ENCODE measurements at places on chromosomes 3 and 15.

GRCh38 chr15:49290191-49290590 lies 120.1 kb downstream of the GALK2 start:
- DNase-seq, result no peak

DNA sequence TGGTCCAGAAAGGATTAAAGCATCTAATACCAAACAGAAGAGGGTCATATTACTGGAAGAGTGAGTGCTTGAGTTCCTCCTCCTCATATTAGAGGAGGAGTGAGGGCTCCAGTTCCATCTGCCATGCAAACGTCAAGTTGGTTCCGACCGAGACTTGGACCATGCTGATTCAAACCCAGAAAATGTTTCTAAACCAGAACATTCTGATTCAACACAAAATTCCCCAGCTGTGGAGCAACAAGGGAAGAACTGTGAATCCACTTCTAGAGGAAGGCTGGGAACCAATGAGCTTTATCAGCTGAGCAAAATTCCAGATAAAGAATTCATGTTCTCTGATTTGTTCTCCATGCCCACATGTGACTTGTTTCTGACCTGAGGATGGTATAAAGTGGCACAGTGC lies 135.6 kb upstream of the WNT5A start:
- DNase-seq, result no peak

- no peak for DNase-seq
Measured at GRCh38 chr3:153042088-153042487, 119.9 kb upstream of the RAP2B start.

GRCh38 chr3:73451301-73451944 lies 173.3 kb downstream of the PDZRN3 start:
- no peak for DNase-seq

DNA sequence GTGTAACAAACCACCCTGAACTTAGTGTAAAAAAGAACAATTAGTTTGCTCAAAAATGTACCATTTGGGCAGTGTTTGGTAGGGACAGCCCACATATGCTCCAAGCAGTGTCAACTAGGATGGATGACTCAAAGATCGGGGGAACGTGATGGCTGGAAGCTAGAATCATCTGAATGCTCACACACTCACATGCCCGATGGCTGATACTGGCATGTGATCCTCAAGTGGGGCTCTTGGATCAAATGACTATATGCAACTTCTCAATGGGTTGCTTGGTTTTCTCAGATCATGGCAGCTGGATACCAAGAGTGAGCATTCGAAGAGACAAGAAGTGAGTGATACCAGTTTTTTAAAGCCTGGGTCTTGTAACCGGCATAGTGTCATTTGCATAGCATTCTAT lies 335.9 kb upstream of the KCNMB2 start:
- DNase-seq, result no peak

DNA sequence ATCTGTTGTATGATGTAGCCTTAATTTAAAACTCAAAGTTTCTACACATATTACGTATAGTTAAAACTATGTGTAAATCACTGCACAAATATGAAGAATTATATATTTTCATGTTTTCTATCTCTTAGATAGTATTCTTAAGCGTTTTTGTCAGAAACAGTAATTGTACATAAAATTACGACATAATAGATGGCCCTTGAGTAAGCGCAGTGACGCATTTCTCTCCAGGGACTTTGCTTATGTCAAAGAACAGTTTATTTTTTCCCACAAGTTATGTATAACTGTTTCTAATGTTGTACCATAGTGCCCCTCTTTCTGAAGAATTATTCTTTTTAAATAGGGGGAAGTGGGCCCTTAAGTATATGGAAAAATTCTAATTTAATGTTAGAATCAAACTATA lies 934.0 kb downstream of the VGLL3 start:
- DNase-seq, result no peak

DNA sequence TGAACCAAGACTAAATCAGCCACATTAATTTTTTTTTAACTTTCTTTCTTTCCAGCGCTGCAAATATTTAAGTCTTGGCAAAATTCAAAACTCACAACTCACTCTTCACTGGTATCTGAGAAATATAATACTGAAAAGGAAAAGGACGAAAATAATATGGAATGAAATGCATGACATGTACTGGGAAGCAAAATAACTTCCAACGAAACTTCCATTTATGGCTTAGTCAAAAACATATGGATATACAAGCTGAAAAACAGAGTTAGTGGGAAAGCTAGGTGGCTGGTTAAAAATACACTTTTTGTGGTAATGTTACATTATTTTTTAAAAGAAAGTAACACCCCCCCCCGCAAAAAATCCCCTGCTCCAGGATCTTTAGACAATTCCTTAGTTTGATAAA lies 86.1 kb downstream of the TM4SF4 start:
- DNase-seq, result no peak

GRCh38 chr15:86623236-86623635 lies 543.6 kb downstream of the AGBL1 start:
- DNase-seq, result no peak

DNA sequence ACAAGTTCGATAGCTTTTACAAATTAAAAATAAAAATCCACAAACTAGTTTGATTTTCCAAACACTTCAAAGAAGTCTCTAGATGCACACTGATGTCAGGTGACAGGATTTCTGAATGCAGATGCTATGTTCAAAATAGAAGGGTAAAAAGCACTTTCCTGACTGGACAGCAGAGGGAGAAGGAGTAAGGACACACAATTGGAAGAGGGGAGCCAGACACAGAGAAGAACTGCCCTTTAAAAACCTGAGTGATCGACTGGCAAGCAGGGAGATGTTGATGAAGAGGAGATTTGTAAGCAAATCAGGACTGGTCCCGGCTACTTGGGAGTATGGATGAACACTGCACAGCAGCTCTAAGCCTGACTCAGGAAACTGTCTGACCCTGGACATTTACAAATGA lies 612.8 kb downstream of the MAGI1 start:
- DNase-seq, result no peak

DNA sequence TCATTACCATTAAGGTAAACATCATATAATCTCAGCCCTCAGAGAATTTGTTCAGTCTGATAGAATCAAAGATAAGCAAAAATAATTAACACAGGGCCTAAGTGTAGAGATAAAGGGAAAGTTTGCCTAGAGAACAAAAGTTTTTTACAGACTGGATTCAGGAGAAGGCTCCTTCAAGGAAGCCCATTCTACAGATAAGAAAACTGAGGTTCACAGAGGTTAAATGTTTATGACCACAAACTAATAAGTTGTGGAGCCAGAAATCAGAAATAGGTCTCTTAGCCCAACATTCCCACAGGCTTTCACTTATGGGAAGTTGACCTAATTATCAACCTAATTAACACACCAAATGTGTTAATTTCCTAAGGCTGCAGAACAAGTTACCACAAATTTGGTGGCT lies 110.7 kb downstream of the ZMAT3 start:
- DNase-seq, result no peak

- no peak for DNase-seq
Measured at GRCh38 chr15:66730168-66731021, 28.4 kb downstream of the SMAD6 start.

DNA sequence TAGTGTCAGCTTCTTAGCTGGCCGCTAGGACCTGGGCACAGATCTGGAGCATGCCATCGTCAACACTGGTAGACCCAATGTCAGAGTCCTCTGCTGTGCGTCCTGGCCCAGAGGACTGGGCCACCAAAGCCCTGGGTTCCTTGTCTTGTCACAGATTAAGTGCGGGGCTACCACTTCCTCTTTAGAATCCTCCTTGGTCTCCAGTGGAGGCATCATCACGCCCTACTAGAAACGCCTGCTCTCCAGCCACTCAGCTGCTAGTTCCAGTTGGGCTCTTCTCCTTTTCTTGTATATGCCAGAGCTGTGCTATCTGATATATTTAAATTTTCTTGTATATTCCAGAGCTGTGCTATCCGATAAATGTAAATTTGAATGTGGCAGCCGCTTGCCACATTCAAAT lies 11.2 kb downstream of the PPCDC start:
- no peak for DNase-seq

DNA sequence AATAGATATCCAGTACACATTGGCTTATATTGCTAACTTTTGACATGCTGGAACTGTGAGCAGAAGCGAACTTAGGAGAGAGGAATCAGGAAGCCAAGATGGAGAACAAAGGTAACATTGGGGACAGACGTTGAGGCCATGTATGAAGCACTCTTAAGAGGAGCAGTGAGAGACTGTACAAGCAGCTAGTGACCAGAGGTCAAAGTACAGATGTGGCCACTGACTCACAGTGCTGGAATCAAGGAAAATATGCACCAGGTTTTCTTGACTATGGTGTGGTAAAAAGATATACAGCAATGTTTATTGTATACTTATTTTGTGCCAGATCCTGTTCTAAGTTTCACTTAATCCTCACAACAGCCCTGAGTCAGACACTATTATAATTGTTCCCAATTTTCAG lies 2.0 kb upstream of the IL20RB start:
- DNase-seq, result no peak

GRCh38 chr3:3851621-3852323 lies 52.5 kb downstream of the LRRN1 start:
- no peak for DNase-seq

GRCh38 chr15:29050870-29051269 lies 165.1 kb downstream of the APBA2 start:
- no peak for DNase-seq

DNA sequence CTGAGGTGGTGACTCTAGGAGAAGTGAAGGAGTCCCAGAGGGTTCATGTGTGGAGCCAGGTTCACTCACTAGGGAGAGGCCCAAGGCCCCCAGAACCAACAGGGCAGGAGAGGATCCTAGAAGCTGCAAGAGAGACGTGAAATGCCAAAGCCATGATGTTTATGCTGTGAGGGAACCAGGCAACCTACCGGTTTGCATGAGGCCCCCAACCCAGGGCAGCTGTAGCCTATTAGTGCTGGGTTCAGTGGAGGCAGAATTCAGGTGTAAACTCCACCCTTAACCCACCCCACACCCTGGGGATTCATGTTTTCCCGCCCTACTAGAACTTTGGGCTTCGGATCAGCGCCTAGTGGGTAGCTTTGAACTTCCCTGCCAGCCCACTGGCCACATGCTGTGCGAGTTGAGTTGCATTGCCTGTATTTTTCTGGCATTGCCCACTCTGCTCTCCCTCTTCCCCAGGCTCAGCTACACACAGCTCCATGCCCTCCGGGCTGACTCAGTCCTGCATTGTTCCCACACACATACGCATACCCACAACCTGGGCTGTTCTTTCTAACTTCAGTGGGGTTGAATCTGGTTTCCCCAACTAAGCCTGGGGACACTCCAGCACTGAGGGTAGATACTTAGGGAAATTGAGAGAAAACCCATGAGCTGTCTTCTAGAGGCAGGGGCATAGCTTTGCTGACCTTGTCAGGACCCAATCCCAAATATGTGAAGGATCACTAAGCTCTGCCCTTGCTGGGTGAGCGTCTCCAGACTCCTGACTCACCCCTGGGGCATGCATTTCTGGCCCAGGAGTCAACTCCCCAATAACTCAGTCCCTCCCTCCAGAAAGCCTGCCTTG lies 2.0 kb upstream of the ZBTB47 start:
- no peak for DNase-seq

DNA sequence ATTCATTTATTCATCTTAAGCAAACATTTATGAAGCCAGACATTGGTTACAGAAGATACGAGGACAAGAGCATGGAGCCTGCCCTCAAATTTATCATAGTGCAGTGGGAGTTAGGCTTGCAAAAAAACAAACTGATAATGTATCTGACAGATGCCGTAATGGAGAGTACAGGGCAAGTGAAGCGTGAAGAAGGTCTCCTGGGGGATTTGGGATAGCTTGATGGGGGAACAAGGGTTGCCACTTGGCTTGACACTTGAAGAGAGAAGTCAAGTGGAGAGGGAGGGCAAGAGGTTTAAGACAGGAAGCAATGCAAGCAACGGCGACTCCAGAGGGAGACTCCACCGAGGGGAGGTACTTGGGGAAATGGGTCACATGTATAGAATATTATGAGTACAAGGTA lies 129.3 kb downstream of the SSR3 start:
- DNase-seq, result no peak

- DNase-seq, result no peak
Measured at GRCh38 chr3:140285380-140285779, 350.4 kb downstream of the CLSTN2 start.

DNA sequence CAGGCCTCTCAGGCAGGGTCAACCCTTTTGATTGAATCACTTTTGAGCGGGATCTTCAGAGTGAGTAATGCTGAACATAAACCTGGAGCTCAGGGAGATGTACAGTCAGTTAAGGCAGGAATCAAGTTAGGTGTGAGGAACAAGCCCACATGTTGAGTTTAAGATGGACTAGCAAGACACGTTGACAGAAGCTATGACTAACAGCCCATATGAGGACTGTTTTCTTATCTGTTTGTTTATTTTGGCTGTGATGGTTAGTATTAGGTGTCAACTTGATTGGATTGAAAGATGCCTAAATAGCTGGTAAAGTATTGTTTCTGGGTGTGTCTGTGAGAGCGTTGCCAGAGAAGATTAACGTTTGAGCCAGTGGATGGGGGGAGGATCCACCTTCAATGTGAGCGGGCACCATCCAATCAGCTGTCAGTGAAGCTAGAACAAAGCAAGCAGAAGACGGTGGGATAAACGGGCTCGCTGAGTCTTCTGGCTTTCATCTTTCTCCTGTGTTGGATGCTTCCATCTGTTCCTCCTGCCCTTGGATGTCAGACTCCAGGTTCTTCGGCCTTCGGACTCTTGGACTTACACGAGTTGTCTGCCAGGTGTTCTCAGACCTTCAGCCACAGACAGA lies 232.3 kb upstream of the STAC start:
- no peak for DNase-seq

DNA sequence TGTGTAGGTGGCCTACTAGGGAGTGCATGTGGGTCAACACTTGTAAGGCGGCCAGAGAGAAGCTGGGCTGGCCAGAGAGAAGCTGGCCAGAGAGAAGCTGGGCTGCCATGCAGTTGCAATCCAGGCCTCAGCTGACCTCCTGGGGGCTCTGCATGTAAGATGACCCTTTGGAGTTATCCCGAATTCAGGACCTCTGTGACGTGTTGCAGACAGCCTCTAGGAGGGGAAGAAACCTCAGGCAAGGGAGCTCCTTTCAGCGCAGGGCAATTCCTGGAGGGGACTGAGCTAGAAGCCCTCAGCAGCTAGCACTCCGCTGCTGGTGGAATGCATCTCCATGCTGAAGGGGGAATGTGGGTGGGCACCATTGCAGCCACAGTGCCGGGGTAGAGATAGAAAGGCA lies 15.8 kb upstream of the KBTBD12 start:
- no peak for DNase-seq

DNA sequence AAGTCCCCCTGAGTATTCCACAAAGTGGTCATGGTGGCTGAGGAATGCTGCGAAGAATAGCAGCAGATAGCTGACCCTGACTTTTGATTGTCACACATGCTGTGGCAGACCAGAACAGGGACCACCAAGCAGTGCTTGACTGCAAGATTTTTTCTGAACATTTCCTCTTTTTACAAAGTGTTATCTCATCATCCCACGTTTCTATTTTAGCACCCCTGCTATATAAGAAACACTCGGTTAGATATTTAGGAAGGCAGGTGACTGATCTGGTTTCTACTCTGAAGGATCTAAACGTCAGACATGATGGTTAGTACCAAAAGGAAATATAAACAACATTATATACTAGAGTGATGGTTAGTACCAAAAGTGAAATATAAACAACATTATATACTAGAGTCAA lies 9.1 kb downstream of the SLC25A26 start:
- DNase-seq, result no peak

- DNase-seq, result no peak
Measured at GRCh38 chr3:43126536-43126935, 20.7 kb upstream of the POMGNT2 start.

GRCh38 chr3:139930211-139930610 lies 4.8 kb upstream of the CLSTN2 start:
- no peak for DNase-seq
